ENCODE measurements at places on chromosomes 16 and 17.
A peak's percentile ranks its signal among the peaks of the same experiment; 100 is the strongest.

- peak; percentile 58 for DNase-seq
Measured at GRCh38 chr16:77951788-77952187, 70.6 kb upstream of the CLEC3A start.

GRCh38 chr17:60393840-60394723 is 2.1 kb upstream of the USP32 start:
- DNase-seq = no peak

DNA sequence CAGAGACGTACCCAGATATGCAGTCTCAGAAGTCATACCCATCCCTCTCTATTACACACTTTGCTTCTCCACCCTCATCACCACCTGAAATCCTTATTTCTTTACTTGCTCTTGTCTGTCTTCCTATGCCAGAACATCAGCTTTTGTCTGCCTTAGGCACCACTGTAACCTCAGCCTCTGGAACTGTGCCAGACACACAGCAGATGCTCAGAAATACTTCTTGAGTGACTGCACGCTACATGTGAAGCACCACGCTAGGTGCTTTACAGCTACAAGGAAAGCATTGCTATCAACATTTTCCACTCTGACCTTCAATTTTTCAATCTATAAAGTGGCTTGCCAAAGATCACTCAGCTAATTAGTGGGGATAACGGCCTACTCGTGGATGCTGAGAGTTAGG is 226.8 kb downstream of the CHD9NB start:
- no peak for DNase-seq

DNA sequence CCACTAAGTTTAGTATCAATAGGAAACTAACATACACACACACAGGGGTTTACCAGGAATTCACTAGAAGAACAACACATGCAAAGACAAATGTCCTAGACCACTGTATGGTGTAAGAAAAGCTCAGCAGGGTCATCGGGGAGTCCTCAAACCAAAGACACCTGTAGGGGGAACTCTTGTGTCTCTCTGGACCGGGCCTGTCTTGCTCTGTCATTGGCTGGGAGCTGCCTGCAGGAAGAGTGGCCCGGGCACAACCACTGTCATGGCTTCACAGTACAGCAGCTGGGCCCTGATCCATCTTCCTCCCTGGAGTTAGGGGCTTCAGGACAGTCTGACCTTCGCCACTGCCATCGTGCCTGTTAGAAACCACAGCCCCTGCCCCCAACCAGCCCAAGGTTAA is 263.6 kb upstream of the DYNLRB2 start:
- DNase-seq = no peak

- DNase-seq = no peak
Measured at GRCh38 chr17:37829592-37830123, 84.8 kb upstream of the HNF1B start.

- no peak for DNase-seq
Measured at GRCh38 chr16:65044873-65045272, 77.0 kb downstream of the CDH11 start.

- DNase-seq = peak; percentile 7
Measured at GRCh38 chr17:79670537-79671084, 59.8 kb upstream of the RBFOX3 start.

DNA sequence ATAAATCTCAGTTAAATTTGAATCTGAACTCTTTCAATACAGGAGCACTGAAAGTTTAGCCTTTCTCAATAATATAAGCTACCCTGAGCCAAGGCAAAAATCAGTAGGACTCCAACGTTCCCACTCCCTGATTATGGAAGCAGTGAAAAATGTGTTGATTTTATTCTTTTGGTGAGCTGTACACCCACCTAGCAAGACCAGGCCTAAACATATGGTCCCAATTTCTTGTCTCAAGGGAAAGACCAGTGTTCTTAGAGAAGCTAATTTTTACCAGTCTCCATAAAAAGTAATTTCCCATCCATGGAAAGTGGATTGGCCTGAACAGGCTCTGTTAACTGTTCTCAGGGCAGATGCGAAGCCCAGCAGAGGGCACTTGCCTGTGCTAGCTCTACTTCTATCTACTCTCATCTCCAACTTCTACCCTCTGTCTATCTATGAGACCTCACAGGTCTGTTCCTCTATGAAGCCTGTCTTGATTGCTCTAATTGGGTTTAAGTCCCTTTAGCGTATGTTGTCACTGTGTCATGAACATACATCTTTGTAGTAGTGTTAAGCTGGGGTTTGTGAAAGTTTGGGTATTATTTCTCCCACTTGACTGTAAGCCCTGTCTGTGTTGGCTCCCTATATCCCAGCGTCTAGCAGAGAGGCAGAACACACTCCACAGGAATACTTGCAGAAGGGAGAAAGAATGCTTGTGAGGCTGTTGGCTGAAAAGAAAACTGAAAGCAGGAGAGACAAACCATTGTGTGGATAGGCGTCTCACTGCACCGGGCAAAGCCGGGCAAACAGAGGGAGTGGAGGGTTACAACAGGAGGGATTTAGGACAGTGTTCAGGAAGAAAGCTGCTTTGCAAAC is 167.1 kb upstream of the MAF start:
- DNase-seq = peak; percentile 47

- DNase-seq = no peak
Measured at GRCh38 chr17:42845918-42846593, 1.7 kb downstream of the AOC2 start.

Measured in DMS153 (cell line).